ENCODE measurements at places on chromosomes 12 and 14. TPM values are rescaled to one million over a fixed set of nuclear protein-coding genes. Genes with fewer than 3 reads are reported as not detected.

The KRT83 gene
- total RNA-seq = not detected

The RASSF8 gene
- 42.6 TPM for total RNA-seq

The ACADS gene
- total RNA-seq = 31.6 TPM

The LRIG3 gene
- 54.7 TPM for total RNA-seq

The ASPG gene
- total RNA-seq = not detected
